Smooth muscle cell of the pulmonary artery (primary cell): ENCODE measurements at places on chromosomes 6 and 20. TPM values are rescaled to one million over a fixed set of nuclear protein-coding genes. Genes with fewer than 3 reads are reported as not detected.

The OR2H1 gene
- total RNA-seq = not detected in 2 replicates

The ANKEF1 gene
- 2.2 and 2.5 TPM in 2 replicates for total RNA-seq

The SNX21 gene
- 57.8 and 64.4 TPM in 2 replicates for total RNA-seq

The PRR18 gene
- not detected in 2 replicates for total RNA-seq

The HCRTR2 gene
- total RNA-seq = not detected in 2 replicates

The MUC22 gene
- total RNA-seq = not detected in 2 replicates
